Type B pancreatic cell (in vitro differentiated cells): ENCODE measurements at places on chromosomes 3 and 15.
A peak's percentile ranks its signal among the peaks of the same experiment; 100 is the strongest.

GRCh38 chr3:99950921-99951320, 133.3 kb downstream of the CMSS1 start:
- no peak for DNase-seq

DNA sequence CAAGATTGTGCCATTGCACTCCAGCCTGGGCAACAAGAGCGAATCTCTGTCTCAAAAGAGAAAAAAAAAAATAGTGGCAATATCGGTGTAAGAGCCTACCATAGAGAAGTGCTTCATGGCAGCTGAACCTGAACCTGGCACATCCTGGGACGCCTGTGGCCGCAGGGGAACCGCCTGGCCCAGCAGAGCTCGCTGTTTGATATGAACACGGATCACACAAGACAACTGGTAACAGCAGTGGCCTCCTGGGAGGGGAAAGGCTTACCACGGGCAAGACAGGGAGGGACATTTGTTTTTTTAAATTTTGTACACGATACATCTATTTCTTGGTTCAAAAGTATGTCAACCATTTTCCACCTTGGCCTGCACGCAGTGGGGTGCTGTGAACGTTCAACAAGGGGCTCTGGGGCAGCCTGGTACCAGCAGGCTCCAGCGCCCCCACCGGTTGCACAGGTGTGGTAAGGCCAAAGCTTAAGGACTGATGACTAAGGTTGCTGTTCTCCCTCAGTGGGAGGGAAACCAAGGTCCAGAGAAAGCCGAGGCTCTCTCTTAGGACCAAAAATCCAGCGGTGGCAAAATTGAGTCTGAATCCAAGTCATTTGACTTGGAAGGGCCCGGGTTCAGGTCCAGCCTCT, 21.7 kb upstream of the EPHB3 start:
- peak; percentile 54 for DNase-seq

DNA sequence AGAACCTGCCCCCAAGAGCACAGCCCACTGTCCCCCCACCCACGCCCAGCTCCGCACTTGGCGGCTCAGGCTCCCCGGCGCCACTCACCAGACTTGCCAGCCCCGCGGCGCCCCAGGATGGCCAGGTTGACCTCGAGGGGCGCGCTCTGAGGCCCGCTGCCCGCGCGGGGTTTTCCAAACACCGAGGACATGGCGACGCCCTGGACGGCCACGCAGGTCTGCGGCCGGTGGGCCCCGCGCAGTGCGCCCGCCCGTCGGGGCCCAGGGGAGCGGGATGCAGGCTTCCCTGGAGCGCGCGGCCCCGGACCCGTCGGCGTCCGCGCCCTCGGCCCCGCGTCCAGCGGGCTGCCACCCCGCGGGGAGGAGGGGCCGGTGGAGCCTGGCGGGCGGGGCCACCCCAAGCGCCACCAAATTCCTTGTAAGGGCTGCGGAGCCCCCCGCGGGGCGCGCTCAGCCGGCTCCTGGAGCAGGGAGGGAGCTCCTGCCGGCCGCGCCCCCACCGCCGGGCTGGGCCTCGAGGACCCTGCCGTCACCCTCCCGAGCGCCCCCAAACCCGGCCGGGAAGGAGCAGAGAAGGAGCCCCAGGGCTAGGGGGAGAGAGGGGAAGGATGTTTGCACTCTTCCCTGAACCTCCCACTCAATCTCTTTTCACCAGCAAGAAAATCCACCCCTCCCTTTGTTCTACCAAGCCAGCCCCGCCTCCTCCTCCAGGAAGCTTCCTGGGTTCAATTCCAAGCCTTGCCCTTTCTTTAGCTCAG, at the start of gene RASL12:
Gene RASL12, minus strand, starts transcription at position 347 of the 758 bp plus-strand sequence. Its CDS starts 156 bp downstream, at position 191.
- no peak for DNase-seq

GRCh38 chr3:124766113-124767095, 36.2 kb downstream of the UMPS start:
- DNase-seq = no peak

- no peak for DNase-seq
Observed at GRCh38 chr3:12449889-12450682, 34.2 kb upstream of the TSEN2 start.

DNA sequence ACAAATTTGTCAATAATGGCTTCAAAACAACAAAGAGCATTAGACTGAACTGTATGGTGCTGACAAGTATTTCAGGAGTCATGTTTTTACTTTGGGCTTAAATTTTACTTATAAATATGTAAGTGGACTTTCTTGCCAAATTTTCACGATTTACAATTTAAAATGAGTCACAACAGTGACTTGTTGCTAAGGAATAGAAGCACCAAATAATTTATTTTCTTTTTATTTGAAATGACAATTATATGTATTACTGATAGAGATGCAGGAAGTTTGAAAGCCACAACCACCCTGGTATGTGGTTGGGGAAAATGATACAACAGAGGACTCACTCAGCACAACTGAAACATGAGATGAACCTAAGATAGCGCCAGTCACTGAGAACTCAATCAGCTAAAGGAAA, 90.3 kb downstream of the FMN1 start:
- DNase-seq = no peak

DNA sequence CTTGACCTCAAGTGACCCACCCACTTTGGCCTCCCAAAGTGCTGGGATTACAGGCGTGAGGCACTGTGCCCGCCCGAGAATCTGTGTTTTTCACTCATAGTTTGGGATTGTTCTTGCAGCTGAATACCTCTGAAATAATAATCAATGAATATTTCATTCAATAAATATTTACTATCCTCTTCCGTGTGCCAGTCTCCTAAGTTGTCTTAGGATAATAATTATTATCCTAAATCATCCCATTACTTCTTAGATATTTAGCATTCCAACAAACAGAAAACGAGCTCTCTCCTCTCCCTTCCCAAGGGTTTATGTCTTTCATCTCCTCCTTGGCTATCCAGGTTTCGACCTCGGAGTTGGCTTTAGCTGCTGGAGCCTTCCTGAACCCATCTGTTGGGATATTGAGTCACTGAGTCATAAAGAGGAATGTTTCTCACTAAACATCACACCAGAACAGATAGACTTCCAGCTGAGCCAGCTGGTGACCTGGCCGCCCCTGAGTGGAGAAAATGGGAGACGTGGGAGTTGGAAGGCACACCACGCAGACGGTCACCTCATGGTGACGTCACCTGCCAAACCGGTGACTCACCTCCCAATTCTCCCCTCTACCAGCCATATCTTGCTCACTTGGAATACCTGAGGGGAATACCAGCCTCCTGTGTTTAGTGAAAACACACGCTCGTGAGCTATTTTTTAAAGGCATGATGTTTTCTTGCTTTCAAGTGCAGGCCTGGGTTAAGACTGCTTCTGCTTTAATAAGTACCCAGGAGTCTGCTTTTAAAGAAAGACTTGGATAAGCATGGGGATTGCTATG, 43.9 kb downstream of the BHLHE40 start:
- no peak for DNase-seq

DNA sequence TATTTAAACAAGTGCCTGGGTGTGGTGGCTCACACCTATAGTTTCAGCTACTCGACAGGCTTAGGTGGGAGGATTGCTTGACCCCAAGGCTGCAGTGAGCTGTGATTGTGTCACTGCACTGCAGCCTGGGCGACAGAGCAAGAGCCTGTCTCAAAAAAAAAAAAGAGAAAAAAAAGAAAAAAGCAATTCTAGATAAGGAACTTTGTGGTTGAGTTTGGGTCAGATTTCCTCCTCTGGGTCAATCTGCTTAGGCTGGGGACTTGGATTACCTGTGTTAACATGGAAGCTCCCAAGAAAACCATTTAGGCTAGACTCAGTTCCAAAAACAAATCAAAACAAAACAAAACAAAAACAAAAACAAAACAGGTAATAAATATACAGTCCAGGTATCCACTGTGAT, 50.0 kb downstream of the ITPR1 start:
- no peak for DNase-seq

- DNase-seq = no peak
Observed at GRCh38 chr3:149215515-149215914, 6.1 kb downstream of the CP start.

DNA sequence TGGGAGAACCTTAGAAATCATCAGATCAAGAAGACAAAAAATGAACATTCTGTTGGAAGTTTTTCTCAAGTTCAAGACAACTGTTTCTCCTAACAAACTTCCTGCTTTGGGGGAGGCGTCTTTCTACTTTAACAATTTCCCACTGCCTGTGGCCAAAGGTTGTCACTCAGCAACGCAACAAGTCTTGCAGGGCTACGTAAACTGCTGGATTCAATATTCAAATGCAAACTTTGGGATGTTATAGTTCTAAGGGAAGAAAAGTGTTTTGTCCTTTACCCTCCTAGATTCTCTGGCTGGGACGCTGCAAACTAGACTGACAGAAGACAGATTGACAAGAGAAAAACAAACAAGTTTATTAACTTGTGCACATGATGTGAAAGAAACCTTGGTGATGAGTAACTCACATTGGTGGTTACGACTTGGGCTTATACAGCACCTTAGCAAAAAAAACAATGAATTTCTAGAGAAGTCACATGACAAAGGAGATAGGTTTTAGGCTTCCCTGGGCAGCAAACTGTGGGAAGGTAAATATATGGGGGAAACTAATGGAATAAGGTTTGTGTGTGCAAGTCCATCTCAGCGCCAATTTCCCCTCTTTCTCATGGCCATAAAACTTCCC, 34.0 kb upstream of the ARPIN start:
- DNase-seq = no peak

GRCh38 chr15:76313731-76314130, 2.5 kb upstream of the ETFA start:
- DNase-seq = no peak

- DNase-seq = no peak
Observed at GRCh38 chr15:72009222-72009621, 108.7 kb downstream of the MYO9A start.

DNA sequence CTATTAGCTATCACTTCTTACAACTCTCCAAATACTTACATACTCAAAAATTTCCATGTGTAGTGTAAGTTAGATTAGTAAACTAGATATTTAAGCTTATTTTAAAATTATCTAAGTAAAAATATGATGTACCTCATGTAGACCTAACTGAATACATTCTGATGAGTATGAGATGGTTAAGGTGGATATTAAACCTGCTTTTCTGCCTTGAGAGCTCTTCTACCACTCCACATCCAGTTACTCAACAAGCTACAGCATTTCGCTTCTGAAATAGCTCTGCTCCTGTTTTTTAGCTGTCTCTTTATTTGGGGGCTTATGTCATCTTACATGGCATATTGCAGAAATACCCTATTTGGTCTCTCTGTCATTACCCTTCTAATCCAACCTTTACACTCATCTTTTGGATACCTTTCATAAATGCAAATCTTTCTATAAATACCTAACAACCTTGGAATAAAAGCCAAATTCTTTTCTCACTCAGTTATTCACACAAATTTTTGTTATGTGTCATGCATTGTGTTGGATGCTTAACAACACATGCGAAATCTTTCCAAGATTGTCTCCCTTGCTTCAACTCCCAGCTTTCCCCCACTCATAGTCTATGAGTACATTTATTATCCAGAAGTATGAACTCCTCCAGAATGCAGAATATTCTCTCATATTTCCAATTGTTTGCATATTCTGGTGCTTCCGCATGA, 92.0 kb downstream of the ALCAM start:
- DNase-seq = no peak

DNA sequence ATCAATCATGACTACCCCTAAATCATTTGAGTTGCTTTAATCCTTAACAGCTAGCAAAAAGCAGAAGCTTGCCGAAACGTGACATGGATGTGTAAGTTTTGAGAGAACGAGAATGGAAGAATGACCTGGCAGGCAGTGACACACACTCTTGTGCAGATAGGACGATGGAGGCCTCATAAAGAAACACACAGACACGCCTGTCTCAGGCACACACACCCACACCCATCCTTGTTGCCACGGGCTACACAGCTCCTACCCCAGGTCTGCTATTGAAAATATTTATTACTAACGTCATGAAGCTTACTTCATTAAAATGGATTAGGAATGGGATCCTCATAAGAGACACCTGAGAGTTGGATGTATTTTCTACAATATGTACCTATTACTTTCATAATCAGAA, 8.5 kb downstream of the MYO5C start:
- DNase-seq = no peak

DNA sequence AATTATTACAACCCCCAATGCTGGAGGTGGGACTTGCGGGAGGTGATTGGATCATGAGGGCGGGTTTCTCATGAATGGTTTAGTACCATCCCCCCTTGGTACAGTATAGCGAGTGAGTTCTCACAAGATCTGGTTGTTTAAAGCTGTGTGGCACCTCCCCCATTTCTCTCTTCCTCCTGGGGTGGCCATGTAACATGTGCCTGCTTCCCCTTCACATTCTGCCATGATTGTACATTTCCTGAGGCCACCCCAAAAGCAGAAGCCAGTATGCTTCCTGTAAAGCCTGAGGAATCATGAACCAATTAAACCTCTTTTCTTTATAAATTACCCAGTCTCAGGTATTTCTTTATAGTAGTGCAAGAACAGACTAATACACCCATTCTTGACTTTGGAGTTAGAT, 20.3 kb upstream of the PROK2 start:
- DNase-seq = no peak

DNA sequence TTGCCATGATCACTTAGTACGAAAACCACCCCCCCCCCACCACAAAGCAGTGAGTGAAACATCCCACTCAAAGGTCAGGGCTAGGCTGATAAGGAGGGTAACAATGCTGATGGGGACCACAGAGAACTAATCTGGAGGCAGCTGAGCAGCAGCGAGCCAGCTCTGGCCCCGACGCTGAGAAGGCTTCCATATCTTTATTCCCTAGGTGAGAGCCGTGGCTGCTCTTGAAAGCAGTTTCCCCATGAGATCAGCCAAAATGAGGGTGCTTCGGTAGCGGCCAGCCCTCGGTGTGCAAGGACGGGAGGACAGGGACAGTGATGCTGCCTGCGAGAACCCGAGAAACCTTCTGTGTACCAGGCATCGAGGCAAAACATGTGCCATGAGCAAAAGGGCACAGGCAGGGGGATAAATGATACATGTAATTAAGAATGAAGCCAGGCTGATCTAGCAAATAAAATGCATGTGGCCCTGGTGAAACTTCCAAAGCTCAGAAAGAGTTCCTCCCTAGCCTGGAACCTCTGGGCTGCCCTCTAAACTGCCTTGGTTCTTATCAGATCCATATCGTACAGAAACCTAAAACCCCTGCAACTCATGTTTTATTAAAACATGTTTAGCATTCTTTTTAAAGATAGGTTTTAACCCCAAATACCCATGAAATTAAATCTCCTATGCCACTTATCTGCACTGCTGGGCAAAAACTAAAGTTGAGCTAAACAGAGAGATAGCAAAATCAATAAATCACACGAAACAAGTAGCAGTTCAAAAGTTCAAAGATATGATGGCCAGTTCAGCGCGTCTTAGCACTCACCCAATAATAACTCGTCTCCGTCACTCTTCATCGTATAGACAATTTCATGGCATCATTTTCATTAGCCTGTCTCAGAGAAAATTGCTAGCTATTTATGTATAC, 337.3 kb downstream of the FOXP1 start:
- no peak for DNase-seq

DNA sequence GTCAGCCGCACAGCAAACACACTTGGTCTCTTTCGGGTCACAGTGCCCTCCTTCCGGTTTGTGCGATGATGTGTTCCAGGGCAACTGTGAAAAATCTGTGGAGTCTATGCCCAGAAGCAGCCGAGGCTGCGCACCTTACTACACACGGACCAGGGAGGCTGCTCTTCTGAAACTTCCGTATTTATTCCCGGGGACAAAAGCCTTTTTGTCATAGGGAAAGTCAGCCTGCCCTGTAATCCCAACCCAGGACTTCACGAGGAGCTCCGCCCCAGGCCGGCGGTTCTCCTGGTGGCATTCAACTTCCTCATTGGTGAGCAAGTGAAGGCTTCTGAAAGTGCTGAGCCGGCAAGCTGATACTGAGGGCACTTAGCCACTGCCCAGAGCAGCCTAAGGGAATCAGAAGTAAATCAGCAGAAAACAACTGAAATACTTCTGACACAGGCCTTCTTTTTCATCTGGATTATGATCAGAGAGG, 126.5 kb downstream of the FMN1 start:
- DNase-seq = no peak

GRCh38 chr3:13262493-13263211, 157.5 kb downstream of the NUP210 start:
- DNase-seq = no peak
